ENCODE measurements at places on chromosomes 6 and 20. TPM values are rescaled to one million over a fixed set of nuclear protein-coding genes. Genes with fewer than 3 reads are reported as not detected.

The FRS3 gene
- 26.0 TPM for total RNA-seq

- H3K27me3 ChIP-seq: no peaks in the 10 kb centered on the region
- no peak for DNase-seq
- H3K4me3 ChIP-seq: peak overlapping the region; percentile 87
- no peaks in the 10 kb centered on the region for H3K36me3 ChIP-seq
- peaks cover 8% of the 10 kb centered on the region for H3K4me1 ChIP-seq
- H3K27ac ChIP-seq: no peak overlapping the region
Measured at GRCh38 chr20:6769903-6770785, 2.7 kb downstream of the BMP2 start.

DNA sequence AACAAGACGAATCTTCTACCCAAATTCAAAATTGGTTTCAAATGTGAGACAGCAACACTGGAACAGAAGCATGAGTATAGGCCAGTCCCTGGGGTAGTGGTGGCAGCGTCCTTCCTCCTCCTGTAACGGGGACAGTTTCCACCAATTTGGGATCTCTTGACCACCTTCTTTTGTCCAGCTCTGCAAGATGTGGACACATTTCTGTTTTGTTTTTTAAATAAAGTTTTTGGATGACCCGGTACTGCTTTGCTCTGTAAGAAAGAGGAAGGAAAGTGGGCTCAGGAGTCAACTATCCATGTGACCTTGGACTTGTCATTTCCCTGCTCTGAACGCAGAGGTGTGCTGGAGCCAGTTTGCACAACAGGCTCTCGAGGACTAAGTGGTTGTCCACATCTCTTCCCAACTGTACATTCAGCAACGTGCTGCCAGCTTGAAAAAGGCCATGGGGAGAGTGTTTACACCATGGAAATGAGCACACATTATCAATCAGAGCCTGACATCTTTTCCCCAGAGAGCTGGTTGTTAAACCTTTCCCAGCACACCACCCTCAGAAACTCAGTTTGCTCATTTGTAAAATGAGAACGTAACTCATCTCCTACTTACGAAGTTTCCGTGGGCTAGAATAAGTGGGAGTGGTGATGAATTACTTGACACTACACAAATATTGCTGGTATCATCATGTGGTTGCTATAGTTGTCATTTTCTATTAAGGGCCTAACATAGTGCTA is 66.5 kb downstream of the ADTRP start:
- no peak overlapping the region for H3K27ac ChIP-seq
- H3K4me1 ChIP-seq: peaks cover 4% of the 10 kb centered on the region
- no peak for DNase-seq
- no peaks in the 10 kb centered on the region for H3K27me3 ChIP-seq

GRCh38 chr6:51908243-51908642 is 179.2 kb downstream of the PKHD1 start:
- no peaks in the 10 kb centered on the region for H3K4me1 ChIP-seq
- H3K4me3 ChIP-seq: no peak overlapping the region
- no peak overlapping the region for H3K27ac ChIP-seq

DNA sequence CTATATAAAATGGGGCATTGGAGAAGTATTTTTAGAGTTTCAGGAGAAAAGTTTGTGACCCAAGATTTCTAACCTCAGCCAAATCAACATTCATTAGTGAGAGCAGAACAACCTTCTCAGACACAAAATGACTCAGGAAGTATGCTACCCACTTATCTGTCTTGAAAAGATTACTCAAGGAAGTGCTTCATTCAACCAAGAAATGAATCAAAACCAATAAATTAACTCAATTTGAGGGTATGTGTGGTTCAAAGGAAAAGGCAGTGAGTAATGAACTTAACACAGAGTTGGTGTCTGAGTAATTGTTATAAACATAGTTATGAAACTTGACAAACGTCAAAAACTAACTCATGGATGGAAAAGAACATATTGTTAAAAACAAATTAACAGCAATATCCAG is 227.6 kb downstream of the HAO1 start:
- no peaks in the 10 kb centered on the region for H3K36me3 ChIP-seq
- no peaks in the 10 kb centered on the region for H3K27me3 ChIP-seq

GRCh38 chr6:129030215-129030614 is 147.3 kb downstream of the LAMA2 start:
- no peak overlapping the region for H3K4me3 ChIP-seq
- no peaks in the 10 kb centered on the region for H3K4me1 ChIP-seq
- H3K27ac ChIP-seq: no peak overlapping the region
- DNase-seq: no peak
- no peaks in the 10 kb centered on the region for H3K36me3 ChIP-seq
- H3K27me3 ChIP-seq: no peaks in the 10 kb centered on the region

The EYA4 gene
- 6.2 TPM for total RNA-seq

DNA sequence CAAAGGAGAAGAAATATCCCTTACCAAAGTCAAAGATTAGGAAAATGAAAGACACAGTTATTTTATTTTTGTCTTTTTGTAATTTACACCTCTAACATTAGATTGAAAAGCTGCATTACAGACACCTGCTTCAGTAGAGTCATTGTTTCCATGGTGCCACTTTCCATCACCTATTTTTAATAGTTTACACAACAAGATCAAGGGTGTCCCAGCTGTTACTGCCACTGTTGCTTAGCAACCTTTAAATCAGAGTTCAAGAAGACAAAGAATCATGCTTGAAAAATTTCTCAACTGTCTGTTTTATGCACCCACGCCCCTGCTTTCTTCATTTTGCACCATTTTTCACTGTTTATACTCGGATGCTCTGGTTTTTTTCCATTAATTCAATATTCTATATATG is 668.2 kb upstream of the GJE1 start:
- DNase-seq: no peak
- H3K4me3 ChIP-seq: no peak overlapping the region
- H3K27me3 ChIP-seq: no peaks in the 10 kb centered on the region
- no peak overlapping the region for H3K27ac ChIP-seq

- no peak overlapping the region for H3K27ac ChIP-seq
- no peaks in the 10 kb centered on the region for H3K4me1 ChIP-seq
- no peaks in the 10 kb centered on the region for H3K36me3 ChIP-seq
- H3K4me3 ChIP-seq: no peak overlapping the region
- no peaks in the 10 kb centered on the region for H3K27me3 ChIP-seq
Measured at GRCh38 chr6:121274666-121275295, 59.5 kb downstream of the TBC1D32 start.

DNA sequence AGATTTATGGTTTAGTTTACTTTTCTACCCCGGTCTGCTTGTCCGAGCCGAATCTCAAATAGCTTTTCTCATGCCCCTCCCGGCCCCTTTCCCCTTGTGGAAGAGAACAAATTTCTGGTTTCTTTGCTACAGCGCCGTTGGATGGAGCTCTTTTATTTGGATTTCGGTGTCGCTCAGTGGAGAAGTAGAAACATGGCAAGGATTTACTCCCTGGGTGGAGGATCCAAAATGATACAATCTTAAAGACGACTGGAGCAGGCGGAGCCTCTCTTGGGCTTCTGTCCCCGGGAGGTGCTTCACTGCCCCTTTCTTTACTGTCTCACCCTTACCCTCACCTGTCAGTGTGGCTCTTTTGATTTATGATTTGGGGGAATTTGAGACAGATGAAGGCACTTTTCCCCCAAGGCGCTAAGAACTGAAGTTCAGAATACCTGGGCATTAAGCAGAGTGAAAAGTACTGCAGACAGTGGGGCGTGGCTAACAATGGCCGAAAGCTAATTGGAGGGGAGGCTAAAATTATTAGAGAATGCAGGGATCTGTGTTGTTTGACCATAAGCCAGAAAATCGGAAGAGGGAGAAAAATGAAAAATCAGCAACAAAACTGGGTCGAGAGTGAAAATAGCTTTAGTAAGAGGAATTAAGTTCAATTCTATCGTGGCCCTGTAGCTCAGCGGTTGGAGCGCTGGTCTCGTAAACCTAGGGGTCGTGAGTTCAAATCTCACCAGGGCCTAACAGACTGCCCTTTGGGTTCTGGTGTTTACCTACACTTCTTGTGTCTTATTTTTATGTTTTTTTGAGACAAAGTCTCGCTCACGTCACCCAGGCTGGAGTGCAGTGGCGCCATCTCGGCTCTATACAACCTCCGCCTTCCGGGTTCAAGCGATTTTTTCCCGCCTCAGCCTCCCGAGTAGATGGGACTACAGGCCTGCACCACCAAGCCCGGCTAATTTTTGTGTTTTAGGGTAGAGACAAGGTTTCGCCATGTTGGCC is 145.1 kb upstream of the ZNF184 start:
- no peaks in the 10 kb centered on the region for H3K36me3 ChIP-seq
- no peaks in the 10 kb centered on the region for H3K27me3 ChIP-seq
- peak overlapping the region; percentile 33 for H3K4me3 ChIP-seq
- no peak for DNase-seq
- H3K27ac ChIP-seq: no peak overlapping the region

The HRH3 gene
- 0.21 TPM for total RNA-seq

DNA sequence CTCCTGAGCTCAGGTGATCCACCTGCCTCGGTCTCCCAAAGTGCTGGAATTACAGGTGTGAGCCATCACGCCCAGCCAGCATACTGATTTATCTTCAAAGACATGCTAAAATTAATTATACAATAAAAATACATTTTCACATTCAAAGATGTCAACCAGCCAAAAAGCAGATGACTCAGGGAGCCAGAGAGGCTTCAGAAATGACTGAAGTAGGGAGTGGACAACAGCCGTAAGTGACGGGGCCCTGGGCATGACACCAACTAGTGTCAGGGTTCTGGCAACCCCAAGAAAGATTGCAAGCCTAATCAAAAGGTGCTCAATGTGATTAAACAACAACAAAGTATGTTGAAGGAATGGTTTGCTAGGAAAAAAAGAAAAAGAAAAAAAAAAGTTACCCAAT is 28.4 kb downstream of the GPLD1 start:
- peaks cover 5% of the 10 kb centered on the region for H3K36me3 ChIP-seq
- H3K27ac ChIP-seq: no peak overlapping the region
- H3K4me1 ChIP-seq: peaks cover 10% of the 10 kb centered on the region
- DNase-seq: no peak

DNA sequence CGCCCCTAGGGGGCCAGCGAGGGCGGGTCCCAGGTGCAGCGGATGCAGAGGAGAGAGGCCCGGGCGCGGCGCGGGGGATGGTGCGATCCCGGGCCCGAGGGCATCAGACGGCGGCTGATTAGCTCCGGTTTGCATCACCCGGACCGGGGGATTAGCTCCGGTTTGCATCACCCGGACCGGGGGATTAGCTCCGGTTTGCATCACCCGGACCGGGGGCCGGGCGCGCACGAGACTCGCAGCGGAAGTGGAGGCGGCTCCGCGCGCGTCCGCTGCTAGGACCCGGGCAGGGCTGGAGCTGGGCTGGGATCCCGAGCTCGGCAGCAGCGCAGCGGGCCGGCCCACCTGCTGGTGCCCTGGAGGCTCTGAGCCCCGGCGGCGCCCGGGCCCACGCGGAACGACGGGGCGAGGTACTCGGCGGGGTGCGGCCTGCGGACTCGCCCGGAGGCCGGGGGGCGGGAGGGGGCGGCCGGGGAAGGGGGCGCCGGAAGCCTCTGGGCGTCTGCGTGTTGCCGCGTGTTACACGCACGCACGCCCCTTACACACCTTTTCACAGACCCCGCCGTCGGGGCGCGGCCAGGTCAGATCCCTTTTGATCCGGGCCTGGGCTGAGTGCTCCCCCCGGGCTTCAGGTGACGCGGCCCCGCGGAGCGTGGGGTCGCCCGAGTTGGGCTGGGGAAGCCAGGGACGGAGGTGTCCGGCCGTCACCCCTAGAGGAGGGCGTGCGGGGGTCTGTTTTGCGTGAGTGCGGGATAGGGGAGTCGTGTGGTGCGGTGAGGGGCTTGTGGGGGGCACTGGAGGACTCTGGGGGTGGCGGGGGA is 412 bp downstream of the TRIB3 start:
- H3K27me3 ChIP-seq: no peaks in the 10 kb centered on the region
- no peaks in the 10 kb centered on the region for H3K4me1 ChIP-seq
- H3K27ac ChIP-seq: peak overlapping the region; percentile 34
- no peak for DNase-seq

GRCh38 chr20:5180421-5180820 is 53.6 kb downstream of the CDS2 start:
- no peak overlapping the region for H3K4me3 ChIP-seq

DNA sequence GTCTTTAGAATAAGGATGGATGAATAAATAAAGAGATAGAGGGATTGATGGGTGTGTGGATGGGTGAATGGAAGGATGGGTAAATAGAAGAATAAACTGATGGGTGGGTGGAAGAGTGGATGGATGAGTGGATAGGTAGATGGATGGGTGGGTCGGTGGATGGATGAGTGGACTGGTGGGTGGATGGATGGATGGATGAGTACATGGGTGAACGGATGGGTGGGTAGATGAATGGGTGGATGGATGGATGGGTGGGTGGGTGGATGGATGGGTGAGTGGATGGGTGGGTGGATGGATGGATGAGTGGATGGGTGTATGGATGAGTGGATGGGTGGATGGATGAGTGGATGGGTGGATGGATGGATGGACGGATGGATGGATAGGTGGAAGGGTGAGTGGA is 65.7 kb upstream of the FOXC1 start:
- H3K4me3 ChIP-seq: no peak overlapping the region
- no peak overlapping the region for H3K27ac ChIP-seq

The NR2E1 gene
- total RNA-seq: not detected

DNA sequence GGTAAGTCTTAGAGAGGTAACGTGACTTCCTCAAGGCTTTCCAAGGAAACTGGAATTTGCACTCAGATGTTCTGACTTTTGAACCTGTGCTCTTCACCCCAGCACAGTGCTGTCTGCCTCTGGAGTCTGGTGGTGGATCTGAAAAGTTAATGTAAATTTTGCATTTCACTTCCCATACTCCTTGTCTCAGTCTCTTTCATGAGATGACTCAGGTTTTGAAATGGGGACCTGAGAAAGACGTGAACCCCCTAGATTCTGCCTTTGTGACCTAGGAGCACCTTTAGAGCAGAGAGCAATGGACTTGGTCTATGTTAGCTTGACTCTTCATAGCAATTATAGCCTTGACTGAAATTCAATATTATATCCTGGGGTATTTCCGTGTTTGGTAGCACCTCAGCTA is 223.0 kb downstream of the QKI start:
- no peak overlapping the region for H3K4me3 ChIP-seq
- H3K27ac ChIP-seq: no peak overlapping the region
- H3K36me3 ChIP-seq: no peaks in the 10 kb centered on the region
- no peaks in the 10 kb centered on the region for H3K27me3 ChIP-seq
- no peak for DNase-seq

DNA sequence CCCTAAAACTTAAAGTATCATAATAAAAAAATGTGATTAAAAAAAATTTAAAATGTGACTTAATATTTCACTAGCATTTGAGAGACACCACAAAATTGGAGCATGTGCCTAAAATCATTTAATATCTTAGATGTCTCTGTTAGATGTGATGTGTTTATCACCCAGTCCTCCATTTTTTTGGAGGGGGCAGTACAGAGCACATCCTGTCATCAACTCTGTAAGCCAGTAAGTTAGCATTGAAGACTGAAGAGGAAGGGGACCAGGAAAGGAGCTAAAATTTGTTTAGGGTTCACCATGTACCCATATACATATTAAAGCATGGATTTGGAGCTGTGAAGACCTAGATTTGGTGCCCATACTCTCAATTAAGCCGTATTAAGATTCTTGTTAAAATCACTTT is 30.7 kb upstream of the ADIG start:
- no peaks in the 10 kb centered on the region for H3K4me1 ChIP-seq
- peaks cover 95% of the 10 kb centered on the region for H3K36me3 ChIP-seq
- no peaks in the 10 kb centered on the region for H3K27me3 ChIP-seq
- no peak overlapping the region for H3K4me3 ChIP-seq
- no peak for DNase-seq
- H3K27ac ChIP-seq: no peak overlapping the region

- H3K4me1 ChIP-seq: no peaks in the 10 kb centered on the region
- H3K27ac ChIP-seq: no peak overlapping the region
- no peaks in the 10 kb centered on the region for H3K27me3 ChIP-seq
- no peak for DNase-seq
- H3K36me3 ChIP-seq: no peaks in the 10 kb centered on the region
- no peak overlapping the region for H3K4me3 ChIP-seq
Measured at GRCh38 chr6:96124778-96125177, 109.0 kb downstream of the FUT9 start.
